ENCODE measurements at places on chromosomes 11 and 22.

- no peak for DNase-seq
Measured at GRCh38 chr22:19723232-19723982, at the start of gene GP1BB. GP1BB (plus strand) TSS chr22:19723539; CDS start chr22:19723570, 31 bp downstream.

GRCh38 chr22:20433191-20433590 lies 4.4 kb downstream of the SCARF2 start:
- DNase-seq: no peak

DNA sequence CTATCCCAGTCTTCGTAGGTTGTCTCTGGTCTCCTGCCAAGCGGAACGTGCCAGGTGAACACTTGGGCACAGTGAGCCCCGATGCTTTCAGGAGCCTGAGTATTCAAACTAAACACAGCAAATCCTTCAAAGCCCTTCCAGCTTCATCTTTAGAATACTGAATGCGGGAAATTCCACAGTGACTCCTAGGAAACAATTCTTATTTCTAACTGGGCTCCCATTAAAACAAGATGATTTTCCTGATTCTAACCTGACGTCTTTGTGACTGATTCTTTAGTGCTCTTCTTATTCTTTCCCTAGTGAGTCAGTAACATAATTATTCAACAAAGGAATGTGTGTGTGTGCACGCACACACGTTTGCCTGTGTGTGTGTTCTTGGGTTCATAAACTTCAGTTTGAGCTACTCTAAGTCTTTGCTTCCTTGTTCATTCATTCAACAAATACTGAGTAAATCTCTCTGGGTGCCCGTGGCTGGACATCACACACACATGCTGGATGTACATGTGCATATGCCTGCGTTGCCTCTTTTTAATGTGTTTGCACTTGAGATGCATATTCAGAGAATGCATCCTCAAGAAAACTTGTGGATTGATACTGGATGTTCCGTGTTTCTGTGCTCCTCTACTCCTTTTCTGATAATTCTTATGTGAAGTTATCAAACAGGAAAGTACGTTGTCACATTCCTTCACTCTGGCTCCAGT lies 134.5 kb downstream of the WNT7B start:
- DNase-seq: peak; percentile 32

DNA sequence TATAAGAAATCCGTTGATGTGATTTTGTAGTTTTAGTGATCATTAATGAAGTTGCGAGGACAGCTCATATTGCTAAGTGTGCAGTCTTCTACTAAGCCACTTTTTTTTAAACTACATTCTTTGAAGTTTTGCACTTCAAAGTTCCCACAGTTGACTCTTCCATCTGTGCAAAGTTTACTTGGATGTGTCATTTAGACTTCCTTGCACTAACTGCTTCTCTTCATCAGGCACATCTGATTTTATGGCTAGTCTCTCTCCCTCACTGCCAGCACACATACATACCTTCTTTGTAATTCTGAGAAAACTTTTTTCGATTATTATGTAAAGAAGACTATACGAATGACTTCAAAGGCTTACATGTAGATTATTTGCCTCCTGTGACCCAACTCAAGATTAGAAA lies 250.0 kb downstream of the DYNC2H1 start:
- no peak for DNase-seq

GRCh38 chr11:102850973-102851745 lies 7.8 kb upstream of the MMP3 start:
- peak; percentile 73 for DNase-seq

DNA sequence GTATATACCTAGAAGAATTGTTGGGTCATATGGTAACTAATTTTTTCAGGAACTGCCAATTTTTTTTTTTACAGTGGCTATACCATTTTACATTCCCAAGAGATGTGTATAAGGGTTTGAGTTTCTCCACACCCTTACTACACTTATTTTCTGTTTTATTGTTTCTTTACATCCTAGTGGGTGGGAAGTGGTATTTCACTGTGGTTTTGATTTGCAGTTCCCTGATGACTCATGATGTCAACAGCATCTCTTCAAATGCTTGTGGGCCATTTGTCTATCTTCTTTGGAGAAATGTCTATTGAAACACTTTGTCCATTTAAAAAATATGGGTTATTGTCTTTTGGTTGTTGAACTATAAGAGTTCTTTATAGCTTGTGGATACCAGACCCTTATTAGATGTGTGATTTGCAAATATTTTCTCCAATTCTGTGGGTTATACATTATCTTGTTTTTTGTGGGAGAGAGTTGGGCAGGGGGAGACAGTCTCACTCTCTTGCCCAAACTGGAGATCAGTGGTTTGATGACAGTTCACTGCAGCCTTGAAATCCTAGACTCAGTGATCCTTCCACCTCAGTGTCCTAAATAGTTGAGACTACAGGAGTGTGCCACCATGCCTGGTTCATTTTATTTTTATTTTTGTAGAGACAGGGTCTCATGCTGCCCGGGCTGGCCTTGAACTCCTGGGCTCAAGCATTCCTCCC lies 30.3 kb upstream of the PISD start:
- peak; percentile 50 for DNase-seq

DNA sequence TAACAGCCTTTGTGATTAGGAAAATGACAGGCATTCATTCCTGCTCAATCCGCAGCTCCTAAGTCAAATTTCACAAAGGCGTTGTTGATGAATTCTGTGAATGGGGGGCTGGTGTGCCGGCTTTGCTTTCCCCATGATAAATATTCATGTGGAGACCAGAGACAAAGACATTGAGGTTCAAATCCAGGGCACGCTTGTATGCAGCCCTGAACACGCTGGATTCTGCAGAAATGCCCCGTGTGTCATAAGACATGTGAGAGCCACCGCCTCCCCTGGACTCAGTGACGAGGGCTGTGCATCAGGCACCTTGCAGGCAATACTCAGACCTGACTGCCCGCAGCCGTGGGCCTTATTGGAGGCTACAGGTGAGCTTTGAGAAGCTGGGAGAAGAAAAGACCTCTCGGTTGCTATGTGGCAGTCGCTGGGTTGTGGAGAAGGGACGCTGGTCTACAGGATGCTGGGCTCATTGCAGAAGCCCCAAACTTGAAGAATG lies 906.2 kb downstream of the BRD1 start:
- no peak for DNase-seq

- DNase-seq: no peak
Measured at GRCh38 chr11:24511511-24511910, 14.7 kb downstream of the LUZP2 start.

GRCh38 chr22:40010746-40011145 lies 16.0 kb downstream of the FAM83F start:
- DNase-seq: no peak

DNA sequence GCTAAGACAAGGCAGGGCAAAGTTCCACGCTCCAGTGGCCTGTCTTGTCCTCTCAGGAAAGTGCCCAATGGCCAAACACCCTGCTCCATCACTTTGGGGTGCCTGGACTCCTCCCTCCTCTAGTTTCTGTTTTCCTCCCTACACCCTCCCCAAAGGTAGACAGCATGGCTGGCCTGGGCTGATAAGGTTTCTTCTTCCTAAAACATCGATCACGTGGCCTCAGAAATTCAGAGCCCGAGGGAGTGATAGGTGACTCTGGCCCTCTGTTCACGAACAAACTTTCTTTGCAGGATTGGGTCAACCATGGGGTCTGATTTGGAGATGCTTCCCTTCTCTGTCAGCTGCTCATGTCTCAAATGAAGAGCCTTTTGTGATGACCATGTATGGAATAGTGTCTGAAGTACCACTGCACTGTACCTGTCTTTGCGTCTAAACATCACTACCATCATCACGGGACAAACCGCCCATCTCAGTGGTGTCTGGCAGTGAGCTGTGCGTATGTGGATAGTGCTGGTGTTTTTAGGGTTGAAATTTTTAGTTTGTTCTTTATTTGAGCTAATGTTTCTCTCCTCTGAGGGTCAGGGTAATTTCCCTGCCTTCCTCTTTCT lies 6.1 kb downstream of the MICAL2 start:
- no peak for DNase-seq

GRCh38 chr11:64809781-64810241 lies 540 bp downstream of the MEN1 start:
- no peak for DNase-seq

DNA sequence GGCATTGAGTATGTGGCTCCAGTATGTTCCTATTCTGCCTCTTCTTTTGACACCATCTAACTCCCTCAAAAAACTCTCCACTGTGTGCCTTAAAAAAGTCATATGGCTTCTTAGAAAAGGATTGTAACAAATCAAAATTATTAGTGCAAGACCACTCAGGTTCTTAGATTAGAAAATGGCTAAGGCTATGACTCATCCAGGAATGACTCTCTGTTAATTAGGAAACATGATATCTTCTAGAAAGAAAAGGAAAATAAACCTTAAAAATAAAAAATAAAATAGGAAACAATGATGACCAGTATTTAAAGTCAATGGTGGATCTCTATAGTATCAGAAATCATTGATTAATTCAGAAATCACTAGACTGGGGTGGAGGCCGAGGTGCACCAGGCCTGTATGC lies 21.7 kb downstream of the SLC25A17 start:
- DNase-seq: no peak

DNA sequence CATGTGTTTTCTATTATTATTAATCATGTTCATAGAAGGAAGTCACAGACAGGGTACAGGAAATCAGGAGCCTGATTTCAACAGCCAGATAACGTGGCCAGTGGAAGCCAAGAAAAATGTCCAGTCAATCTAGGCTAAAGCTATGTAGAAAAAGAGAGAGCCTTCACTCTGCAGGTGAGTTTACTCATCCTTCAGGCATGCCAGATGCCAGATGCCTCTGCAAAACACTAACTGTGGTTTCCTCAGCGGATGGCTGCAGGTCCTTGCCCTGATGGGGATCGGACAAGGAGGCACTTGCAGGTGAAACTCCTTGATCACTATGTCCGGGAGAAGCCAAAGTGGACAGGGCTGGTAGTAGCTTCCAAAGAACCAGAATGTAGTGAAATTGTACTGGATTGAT lies 962.3 kb upstream of the RAG2 start:
- no peak for DNase-seq

GRCh38 chr11:103923451-103923931 lies 112.9 kb upstream of the DDI1 start:
- DNase-seq: no peak

DNA sequence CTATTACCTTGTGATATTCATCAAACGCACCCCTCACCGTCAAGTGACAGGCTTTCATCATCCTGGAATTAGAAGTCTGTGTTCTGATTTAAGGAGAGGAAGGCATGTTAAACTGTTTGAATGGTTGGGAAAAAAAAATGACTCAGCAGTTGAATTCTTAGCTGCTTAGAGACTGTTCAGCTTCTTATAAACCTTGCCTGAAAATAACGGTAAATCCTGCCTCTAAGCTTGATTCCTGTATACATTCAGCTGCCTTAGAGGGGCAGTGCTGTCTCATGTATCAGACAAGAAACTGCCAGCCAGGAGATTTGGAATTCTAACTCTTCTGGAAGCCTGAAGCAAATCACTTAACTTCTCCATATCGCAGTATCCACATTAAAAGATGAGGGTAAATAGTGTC lies 437.4 kb downstream of the JRKL start:
- no peak for DNase-seq

- DNase-seq: no peak
Measured at GRCh38 chr11:69539416-69540117, 58.1 kb downstream of the LINC01488 start.

DNA sequence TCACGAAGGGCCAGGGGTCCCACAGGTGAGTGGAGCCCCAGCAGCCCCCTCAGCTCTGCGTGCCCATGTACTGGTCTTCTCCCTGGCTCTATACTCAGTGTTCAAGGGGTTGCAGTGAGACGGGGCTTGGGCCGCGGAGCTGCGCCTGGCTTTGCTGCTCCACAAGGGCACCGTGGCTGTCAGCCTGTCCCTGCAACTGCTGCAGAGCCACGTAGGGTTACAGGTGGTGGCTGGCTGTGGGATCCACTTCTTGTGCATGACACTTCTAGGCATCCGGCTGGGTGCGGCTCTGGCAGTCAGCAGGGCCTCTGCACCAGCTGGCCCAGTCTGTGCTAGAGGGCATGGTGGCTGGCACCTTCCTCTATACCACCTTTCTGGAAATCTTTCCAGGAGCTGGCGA lies 14.3 kb downstream of the MTFP1 start:
- no peak for DNase-seq

GRCh38 chr11:126430581-126431335 lies 75.3 kb downstream of the ST3GAL4 start:
- DNase-seq: no peak

DNA sequence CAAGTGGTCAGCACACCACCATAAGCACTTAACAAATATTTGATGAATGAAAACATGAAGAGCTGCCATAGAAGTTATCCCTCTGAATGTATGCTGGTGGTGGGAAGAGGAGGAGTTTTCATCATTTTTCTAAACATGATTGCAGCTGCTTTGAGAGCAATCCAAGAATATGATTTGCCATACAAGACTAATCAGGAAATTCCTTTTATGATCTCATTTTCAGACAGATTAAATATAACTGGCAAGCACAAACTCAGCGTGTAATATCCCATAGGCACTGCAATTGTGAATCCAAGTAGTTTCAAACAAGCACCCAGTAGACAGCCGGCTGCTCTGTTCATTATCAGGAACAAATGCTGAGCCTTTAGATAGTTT lies 505.7 kb upstream of the LUZP2 start:
- DNase-seq: peak; percentile 19

- DNase-seq: no peak
Measured at GRCh38 chr11:66556086-66556485, 9.4 kb downstream of the ACTN3 start.
